MG63 (cell line): ENCODE measurements at places on chromosomes 12 and 14. TPM values are rescaled to one million over a fixed set of nuclear protein-coding genes. Genes with fewer than 3 reads are reported as not detected.

- DNase-seq = no peak
Measured at GRCh38 chr14:21921453-21921852, 247.8 kb upstream of the OR4E1 start.

DNA sequence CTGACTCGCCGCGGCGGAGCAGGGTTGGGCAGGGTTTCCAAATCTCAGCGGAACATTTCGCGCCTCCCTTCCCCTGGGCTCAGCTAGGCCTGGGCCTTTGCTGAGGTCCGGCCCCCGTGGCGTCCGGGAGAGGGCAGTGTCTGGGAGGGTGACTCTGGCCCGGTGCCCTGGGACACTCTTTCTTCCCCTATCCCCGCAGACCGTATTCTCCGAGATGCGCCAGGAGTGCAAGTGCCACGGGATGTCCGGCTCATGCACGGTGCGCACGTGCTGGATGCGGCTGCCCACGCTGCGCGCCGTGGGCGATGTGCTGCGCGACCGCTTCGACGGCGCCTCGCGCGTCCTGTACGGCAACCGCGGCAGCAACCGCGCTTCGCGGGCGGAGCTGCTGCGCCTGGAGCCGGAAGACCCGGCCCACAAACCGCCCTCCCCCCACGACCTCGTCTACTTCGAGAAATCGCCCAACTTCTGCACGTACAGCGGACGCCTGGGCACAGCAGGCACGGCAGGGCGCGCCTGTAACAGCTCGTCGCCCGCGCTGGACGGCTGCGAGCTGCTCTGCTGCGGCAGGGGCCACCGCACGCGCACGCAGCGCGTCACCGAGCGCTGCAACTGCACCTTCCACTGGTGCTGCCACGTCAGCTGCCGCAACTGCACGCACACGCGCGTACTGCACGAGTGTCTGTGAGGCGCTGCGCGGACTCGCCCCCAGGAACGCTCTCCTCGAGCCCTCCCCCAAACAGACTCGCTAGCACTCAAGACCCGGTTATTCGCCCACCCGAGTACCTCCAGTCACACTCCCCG, 3.0 kb downstream of the WNT1 start:
- no peak for DNase-seq

The TDRD9 gene
- not detected in 2 replicates for total RNA-seq

The AICDA gene
- total RNA-seq = not detected in 2 replicates

DNA sequence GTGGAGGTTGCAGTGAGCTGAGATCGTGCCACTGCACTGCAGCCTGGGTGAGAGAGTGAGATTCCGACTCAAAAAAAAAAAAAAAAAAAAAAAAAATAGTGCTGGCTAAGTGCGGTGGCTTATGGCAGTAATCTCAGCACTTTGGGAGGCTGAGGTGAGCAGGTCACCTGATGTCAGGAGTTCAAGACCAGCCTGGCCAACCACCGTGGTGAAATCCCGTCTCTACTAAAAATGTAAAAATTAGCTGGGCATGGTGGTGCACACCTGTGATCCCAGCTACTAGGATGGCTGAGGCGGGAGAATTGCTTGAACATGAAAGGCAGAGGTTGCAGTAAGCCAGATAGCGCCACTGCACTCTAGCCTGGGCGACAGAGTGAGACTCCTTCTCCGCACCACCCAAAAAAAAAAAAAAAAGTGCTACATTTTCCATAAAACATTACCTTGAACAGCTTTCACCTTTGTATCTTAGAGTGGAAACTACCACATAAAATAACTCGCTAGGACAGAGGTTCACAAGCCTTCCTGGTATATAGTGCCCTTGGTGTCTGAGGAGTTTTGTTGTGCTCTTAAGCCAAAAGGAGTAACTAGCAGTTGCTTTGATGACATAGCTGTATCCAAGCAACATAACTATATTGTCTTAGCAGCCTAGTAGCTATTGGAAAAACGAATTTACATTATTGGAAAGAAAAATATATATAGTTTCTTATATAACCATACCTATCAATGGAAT, 11.1 kb downstream of the PTGES3 start:
- no peak for DNase-seq

The TAS2R14 gene
- 0.12 and 2.6 TPM in 2 replicates for total RNA-seq

DNA sequence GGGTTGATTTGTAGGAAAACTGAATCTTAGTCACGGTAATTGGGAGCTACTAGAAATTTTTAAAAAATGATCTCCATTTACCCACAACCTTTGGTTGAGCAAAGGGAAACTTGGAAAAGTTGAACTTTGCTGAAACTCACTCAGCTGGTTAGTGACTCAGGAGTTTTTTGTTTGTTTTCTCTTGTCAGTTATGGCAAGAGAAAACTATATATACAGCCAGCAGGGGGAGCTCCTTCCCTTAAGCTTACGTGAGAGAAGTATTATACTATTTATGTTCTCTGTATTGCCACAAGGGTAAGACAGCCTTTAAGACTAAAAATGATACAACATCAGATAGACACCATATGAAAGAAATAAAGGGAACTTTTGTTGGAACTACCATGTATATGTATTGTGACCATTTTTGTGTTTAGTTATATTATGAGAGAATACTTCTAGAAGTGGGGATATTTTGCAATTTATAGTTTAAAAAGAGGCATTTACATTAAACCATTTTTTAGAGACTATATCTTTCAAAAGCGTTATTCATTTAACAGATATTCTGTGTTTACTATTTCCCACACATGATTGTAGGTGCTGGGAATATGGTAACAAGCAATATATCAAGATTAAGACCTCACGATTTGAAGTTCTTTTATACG, 28.1 kb upstream of the TBC1D30 start:
- DNase-seq = peak; percentile 47

DNA sequence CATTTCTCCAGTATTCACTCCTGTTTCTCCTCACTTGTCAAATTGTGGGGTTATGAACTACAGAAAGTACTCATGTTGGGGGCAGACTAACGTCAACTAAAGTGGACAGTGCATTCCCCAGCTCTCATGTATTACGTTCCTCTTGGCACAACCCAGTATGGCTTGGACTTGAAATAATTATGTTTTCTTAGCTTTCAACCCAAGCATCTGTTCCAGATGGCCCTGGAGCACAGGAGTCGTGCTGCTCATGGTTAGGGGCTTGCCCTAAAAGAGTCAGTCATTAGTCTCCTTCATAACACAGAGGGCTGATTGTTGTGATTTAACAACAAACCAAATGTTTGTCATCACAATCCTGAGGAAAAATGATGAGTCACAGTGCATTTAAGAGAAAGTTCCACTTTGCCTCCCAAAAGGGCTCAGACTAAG, 154.4 kb downstream of the RPAP3 start:
- DNase-seq = no peak

DNA sequence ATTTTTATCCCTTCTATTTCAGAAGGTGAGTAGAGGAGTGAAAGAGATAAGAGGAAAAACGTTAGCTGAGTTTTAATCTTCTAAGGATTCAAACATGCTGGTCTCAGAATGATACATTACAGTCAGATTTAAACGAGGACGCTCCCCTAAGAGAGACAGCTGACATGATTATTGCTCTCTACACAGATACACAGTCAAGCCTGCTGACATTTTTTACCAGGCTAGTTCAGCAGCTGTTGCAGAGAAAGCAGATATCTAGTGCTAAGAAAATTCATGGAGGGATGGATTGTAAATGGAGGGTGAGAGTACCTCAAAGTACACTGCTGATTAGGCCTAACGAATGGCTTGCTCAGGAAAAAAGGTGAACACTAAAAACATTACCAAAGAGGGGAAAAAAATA, 31.9 kb upstream of the SOS2 start:
- DNase-seq = no peak

GRCh38 chr12:112870267-112870980, 36.3 kb upstream of the OAS1 start:
- DNase-seq = no peak

The DYRK2 gene
- total RNA-seq = 16.5 and 23.1 TPM in 2 replicates

GRCh38 chr12:30630076-30630978, 65.3 kb downstream of the IPO8 start:
- DNase-seq = no peak

The HOXC12 gene
- total RNA-seq = 1.5 and 1.9 TPM in 2 replicates

- DNase-seq = no peak
Measured at GRCh38 chr12:45244561-45245343, 28.9 kb downstream of the ANO6 start.

GRCh38 chr12:101459642-101460346, 15.3 kb upstream of the SPIC start:
- peak; percentile 84 for DNase-seq

DNA sequence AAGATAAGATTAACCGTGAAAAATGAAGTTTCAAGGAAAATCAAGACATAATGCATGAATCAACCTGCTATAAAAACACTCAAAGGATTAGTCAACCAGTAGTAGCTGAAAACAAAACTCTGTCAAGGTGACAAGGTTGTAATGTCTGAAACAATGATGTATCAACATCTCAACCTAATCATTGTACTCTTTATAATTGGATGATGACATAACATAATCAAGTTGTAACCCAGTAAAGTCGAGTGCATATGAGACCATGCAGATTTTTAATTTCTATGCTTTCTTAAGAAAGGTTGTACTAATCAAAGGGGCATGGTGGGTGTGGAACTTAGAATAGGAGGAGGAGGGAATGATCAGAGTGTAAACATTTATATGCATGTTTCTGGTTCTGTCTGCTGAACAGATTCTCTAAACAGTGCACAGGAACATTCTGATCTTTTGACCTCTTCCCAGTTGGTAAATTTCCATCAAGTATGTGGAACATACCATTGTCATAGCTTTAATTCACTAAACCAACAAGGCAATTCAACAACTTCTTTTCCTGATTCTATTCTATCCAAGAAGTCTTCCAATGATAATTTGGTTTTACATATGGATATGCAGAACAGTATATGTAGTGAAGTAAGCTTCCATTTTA, 253.7 kb downstream of the TTC6 start:
- no peak for DNase-seq

The RASAL1 gene
- total RNA-seq = not detected in 2 replicates

The ARHGDIB gene
- total RNA-seq = 4.3 and 9.8 TPM in 2 replicates

The BCDIN3D gene
- total RNA-seq = 1.8 and 5.8 TPM in 2 replicates

DNA sequence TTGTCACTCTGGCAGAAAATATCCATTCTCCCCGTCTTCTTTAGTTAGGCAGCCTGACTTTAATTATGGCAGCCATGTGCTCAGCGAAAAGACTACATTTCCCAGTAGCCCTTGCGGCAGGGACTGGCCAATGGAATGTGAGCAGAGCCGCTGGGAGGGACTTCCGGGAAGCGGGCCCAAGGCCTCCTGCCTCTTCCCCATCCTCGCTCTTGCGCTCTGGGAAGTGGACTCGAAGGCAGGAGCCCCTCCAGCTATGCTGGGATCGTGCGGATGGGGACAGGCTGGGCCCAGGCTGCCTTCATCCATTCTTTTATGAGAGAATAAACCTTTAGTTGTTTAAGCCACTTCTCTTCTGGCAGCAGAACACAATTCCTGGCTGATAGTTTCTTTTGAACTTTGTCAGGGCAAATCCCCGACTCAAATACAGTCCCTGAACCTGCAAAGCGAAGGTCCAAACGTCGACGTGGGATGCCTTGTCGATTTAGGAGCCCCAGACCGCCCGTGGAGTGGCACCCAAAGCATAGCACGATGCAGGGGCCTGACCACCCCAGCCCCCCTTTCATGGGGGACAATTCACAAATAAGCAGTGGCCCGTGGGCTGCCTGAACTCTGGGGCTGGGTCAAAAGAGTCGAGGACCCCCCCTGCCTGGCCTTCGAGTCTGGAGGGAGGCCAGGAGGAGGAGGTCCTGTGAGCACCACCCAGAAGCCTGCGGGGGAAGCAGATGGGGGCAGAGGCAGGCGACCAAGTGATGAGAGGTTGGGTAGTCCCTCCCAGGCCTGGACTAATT, 15.6 kb upstream of the LRTM2 start:
- DNase-seq = peak; percentile 89

- DNase-seq = no peak
Measured at GRCh38 chr12:46787496-46788055, 38.2 kb downstream of the SLC38A4 start.

- no peak for DNase-seq
Measured at GRCh38 chr14:72540836-72541235, 353.1 kb downstream of the DPF3 start.

DNA sequence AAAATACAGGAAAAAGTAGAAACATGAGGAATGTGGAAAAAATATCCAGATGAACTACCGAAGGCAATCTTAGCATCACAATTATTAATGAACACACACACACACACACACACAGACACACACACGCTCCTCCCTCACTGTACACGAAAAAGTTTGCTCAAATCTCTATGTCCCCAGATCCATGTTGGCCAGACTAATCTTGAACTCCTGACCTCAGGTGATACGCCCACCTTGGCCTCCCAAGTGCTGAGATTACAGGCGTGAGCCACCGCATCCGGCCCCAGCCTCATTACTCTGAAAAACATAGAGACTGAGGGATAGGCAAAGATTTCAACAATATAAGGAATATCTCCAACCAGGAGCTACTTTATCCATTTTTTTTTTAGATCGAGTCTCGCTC, 17.2 kb downstream of the PITPNM2 start:
- no peak for DNase-seq

DNA sequence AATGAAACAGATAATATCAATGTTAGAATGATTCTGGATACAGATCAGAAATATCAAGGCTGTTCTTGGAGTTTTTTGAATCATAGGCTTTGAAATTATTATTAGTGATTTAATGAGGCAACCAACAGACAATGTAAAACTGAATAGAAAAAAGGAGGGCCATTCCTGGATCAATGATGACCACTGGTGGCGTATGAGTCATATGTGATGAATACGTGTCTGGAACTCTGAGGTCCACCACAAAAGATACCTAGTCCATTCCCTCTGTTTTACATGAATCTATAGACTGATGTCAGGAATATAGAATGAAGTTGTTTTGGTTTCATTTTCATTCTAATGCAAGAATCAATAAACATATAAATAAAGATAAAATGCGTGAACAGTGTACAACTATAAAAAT, 78.3 kb upstream of the RTL1 start:
- no peak for DNase-seq

GRCh38 chr12:54019924-54020590, 8.2 kb upstream of the HOXC6 start:
- peak; percentile 59 for DNase-seq

The MGAT4C gene
- total RNA-seq = not detected in 2 replicates

The SRGAP1 gene
- 0.81 and 0.99 TPM in 2 replicates for total RNA-seq

DNA sequence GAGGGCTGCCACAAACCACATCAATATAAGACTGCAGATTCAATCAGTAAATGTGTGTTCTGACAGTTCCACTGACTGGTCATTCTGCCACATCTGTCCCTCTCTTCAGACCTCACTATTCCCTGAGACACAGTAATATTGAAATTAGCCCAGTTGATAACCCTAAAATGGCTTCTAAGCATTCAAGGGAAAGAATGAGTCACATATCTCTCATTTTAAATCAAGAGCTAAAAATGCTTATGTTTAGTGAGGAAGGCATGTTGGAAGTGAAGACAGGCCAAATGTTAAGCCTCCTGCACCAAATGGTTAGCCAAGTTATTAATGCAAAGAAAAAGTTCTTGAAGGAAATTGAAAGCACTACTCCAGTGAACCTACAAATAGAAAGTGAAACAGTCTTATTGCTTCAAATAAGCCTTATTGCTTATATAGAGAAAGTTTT, 24.5 kb upstream of the KIF21A start:
- DNase-seq = no peak

The CLEC2A gene
- not detected in 2 replicates for total RNA-seq

- no peak for DNase-seq
Measured at GRCh38 chr12:57626921-57627445, 6.0 kb downstream of the B4GALNT1 start.

The GLIPR1L1 gene
- not detected in 2 replicates for total RNA-seq

GRCh38 chr12:108075561-108075960, 53.5 kb upstream of the WSCD2 start:
- DNase-seq = no peak

GRCh38 chr12:106127338-106128126, 11.2 kb downstream of the NUAK1 start:
- DNase-seq = no peak

The PALS1 gene
- total RNA-seq = 8.5 and 16.3 TPM in 2 replicates

- DNase-seq = no peak
Measured at GRCh38 chr14:90911121-90911520, 94.9 kb upstream of the TTC7B start.
